Myocyte (in vitro differentiated cells): ENCODE measurements at places on chromosomes 7 and 10. TPM values are rescaled to one million over a fixed set of nuclear protein-coding genes. Genes with fewer than 3 reads are reported as not detected.

Gene TMEM273
- total RNA-seq = 0.32 TPM in 1 of 2 replicates, not detected in the other

Gene PON3
- not detected in 2 replicates for total RNA-seq

Gene SCART1
- total RNA-seq = 0.83 and 1.4 TPM in 2 replicates

Gene ACSM6
- not detected in 2 replicates for total RNA-seq

Gene UNCX
- not detected in 2 replicates for total RNA-seq

Gene GPR146
- 2.2 and 3.2 TPM in 2 replicates for total RNA-seq

Gene SMKR1
- 1.6 and 3.9 TPM in 2 replicates for total RNA-seq

Gene CNTNAP2
- not detected in 2 replicates for total RNA-seq

Gene DNAJC12
- 5.8 and 6.0 TPM in 2 replicates for total RNA-seq

Gene MYO1G
- 0.35 and 0.83 TPM in 2 replicates for total RNA-seq

Gene AQP1
- 2.1 and 3.9 TPM in 2 replicates for total RNA-seq

Gene CELF2
- 71.0 and 77.0 TPM in 2 replicates for total RNA-seq

Gene PLPP4
- total RNA-seq = 0.19 TPM in 1 of 2 replicates, not detected in the other

Gene ZNF467
- 2.5 and 5.3 TPM in 2 replicates for total RNA-seq

Gene SH3PXD2A
- total RNA-seq = 38.8 and 48.5 TPM in 2 replicates

Gene RELN
- total RNA-seq = 0.05 and 0.13 TPM in 2 replicates

Gene CDC14C
- not detected in 2 replicates for total RNA-seq

Gene LIPF
- total RNA-seq = 1.7 and 2.4 TPM in 2 replicates

Gene IFIT2
- 4.5 and 7.1 TPM in 2 replicates for total RNA-seq

Gene PPP1R17
- not detected in 2 replicates for total RNA-seq

Gene EPDR1
- total RNA-seq = 352 and 357 TPM in 2 replicates

Gene SLC16A12
- 0.16 and 0.24 TPM in 2 replicates for total RNA-seq

Gene RASA4B
- 17.4 and 19.8 TPM in 2 replicates for total RNA-seq

Gene HOXA3
- 1.7 and 4.4 TPM in 2 replicates for total RNA-seq

Gene ARHGEF5
- total RNA-seq = 0.70 and 0.78 TPM in 2 replicates

Gene EVX1
- not detected in 2 replicates for total RNA-seq

Gene MYO3A
- total RNA-seq = not detected in 2 replicates

Gene DYDC1
- not detected in 2 replicates for total RNA-seq

Gene HIF1AN
- 20.9 and 23.9 TPM in 2 replicates for total RNA-seq

Gene TMEM176A
- total RNA-seq = not detected in 2 replicates

Gene ETV1
- total RNA-seq = 8.9 and 23.7 TPM in 2 replicates

Gene MBLAC1
- total RNA-seq = 3.5 and 4.5 TPM in 2 replicates

Gene GSAP
- 12.2 and 16.6 TPM in 2 replicates for total RNA-seq

Gene ZC3HAV1L
- total RNA-seq = 16.1 and 31.5 TPM in 2 replicates

Gene FFAR4
- not detected in 2 replicates for total RNA-seq

Gene GHRHR
- not detected in 2 replicates for total RNA-seq

Gene CAMK1D
- total RNA-seq = 0.52 and 0.96 TPM in 2 replicates

Gene SEC61A2
- total RNA-seq = 17.0 and 18.6 TPM in 2 replicates

Gene BLNK
- total RNA-seq = 0.13 TPM in 1 of 2 replicates, not detected in the other

Gene TEX36
- total RNA-seq = not detected in 2 replicates

Gene TAC1
- total RNA-seq = not detected in 2 replicates

Gene PRPS1L1
- not detected in 2 replicates for total RNA-seq

Gene NPFFR1
- total RNA-seq = not detected in 2 replicates
